Activated naive CD8-positive, alpha-beta T cell treated with anti-CD3 and anti-CD28 coated beads for 36 hours (primary cell): ENCODE measurements at places on chromosomes 12 and 14.

DNA sequence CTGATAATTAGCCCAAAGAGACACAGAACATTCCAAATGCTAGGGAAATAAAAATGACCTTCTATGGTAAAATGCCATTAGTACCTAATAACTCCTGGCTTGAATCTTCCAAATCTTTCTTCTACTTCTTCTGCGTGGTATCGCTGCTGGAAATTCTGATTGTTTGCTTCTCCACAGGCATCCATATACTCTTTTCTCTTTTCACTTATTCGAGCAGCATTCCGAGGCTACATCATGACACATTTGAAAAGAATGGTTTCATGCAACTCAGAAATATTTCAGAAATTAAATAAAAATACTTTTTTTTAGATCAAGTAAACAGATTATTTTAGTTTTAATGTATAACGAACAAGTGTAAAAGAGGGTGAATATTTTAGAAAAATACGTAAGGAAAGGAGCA lies 18.9 kb downstream of the ZCCHC8 start:
- no peak for DNase-seq

DNA sequence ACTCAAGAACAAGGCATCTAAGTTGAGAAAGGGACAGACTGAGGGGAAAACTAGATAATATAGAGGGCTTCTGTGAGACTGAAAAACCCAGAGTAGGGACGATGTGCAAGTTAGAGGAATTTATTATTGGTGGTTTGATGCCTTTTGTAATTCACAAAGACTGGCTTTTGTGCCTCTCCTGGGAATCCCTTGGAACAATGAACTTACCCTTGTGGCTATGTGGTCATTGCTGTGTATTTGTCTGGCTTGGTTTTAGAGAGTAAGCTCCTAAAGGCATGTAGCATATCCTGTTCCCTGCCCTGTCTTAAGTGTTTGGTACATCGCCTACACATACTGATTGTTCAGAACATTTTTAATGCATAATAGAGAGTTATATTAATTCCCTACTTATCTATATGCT lies 26.6 kb downstream of the DCN start:
- no peak for DNase-seq

DNA sequence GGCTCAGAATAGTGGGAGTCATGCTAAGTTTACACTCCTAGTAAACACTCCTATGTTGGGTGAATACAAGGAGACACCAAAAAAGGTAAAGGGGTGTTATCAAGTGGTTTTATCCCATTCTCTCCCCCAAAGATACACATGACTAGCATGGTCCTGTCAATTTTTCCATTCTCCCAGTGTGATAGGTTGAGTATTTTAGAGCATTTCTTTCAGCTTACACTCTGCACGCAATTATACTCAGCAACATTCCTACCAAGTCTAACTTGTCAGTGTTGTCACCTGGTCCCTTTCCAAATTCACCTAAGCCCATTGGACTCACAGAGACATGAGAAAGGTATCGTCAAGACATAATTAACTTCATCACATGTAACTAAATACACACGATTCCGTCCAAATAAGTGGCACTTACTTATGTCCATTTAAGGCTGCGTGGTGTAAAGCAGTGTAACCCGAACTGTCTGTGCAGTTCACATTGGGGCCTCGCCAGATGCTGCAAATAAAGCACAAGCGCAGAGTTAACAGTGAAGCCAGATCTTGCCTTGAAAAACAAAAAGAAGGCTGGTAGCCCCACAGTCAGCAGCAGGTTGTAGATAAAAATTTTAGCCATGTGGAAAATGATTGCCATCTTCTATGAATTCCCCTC lies 159.7 kb downstream of the ANKS1B start:
- DNase-seq: no peak

GRCh38 chr12:125249932-125250331 lies 184.7 kb downstream of the AACS start:
- DNase-seq: no peak

- DNase-seq: no peak
These were observed 120.0 kb downstream of the PRICKLE1 start for GRCh38 chr12:42469355-42470175.

- peak; percentile 40 for DNase-seq
These were observed 34.8 kb downstream of the DIO3 start for GRCh38 chr14:101595887-101596721.

DNA sequence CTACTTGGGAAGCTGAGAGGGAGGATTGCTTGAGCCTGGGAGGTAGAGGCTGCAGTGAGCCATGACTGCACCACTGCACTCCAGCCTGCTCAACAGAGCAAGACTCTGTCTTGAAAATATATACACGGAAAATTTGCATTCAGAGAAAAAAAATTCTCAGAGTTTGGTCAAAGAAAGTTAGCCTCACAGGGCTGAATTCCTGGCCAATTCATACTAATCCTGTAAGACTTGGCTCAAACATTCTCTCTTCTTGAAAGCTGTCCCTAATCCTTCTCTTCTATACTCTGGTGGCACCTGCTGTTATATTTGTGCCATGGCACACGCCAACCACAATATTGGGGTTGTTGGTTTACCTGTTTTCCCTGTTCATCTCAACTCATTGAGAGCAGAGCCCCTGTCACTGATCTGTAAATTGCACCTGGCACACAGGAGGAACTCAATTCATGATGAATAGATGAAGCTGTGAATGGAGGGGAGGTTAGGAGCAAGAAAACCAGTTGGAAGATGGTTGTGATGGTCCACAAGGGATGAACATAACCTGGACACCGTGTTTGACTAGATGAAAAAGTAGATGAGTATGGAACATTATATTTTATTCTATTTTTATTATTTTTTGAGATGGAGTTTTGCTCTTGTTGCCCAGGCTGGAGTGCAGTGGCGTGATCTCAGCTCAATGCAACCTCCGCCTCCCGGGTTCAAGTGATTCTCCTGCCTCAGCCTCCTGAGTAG lies 36.8 kb upstream of the SPTSSA start:
- DNase-seq: no peak
